ENCODE measurements at places on chromosomes 4 and X.
A peak's percentile ranks its signal among the peaks of the same experiment; 100 is the strongest.

- DNase-seq = no peak
Observed at GRCh38 chr4:188387179-188387791, 248.0 kb downstream of the TRIML1 start.

- no peak for DNase-seq
Observed at GRCh38 chr4:48275247-48275646, 5.6 kb upstream of the TEC start.

DNA sequence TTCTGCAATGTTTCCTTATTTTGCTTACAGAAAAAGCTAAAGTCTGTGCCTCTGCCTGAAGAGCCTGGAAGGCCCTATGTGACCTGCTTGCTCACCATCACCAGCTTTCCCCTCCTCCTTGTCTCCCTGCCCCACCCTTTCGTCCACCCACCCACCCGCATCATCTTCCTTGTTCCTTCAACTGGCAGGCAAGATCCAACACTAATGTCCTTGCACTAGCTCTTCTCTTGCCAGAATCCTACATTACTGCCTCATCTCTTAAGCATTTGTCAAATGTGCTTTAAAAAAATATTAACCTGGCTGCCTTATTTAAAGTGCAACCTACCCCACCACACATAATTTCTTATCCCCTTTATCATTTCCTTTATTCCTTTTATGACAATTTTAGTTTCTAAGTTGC is 165.1 kb upstream of the PPP3CA start:
- DNase-seq = no peak

DNA sequence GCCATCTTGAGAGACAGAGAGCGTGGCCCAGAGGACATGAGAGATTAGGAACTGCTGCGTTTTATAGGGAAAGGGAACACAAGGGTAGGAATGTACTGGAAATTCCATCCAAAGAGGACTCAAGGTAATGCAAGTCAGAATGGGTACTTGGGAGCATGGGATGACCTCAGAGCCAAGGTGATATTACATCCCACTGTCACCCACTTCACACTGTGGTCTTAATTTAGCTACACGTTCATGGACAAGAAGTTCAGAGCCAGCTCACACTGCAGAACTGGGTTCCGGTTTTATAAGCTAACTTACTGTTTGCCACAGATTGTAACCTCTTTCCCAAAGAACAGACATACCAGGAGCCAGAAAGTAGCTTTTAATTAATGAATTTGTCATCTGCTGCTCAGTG is 244.7 kb downstream of the CBR4 start:
- no peak for DNase-seq

- DNase-seq = no peak
Observed at GRCh38 chr4:174016251-174016650, 267.2 kb downstream of the FBXO8 start.

GRCh38 chr4:78296261-78296660 is 239.1 kb downstream of the FRAS1 start:
- no peak for DNase-seq

DNA sequence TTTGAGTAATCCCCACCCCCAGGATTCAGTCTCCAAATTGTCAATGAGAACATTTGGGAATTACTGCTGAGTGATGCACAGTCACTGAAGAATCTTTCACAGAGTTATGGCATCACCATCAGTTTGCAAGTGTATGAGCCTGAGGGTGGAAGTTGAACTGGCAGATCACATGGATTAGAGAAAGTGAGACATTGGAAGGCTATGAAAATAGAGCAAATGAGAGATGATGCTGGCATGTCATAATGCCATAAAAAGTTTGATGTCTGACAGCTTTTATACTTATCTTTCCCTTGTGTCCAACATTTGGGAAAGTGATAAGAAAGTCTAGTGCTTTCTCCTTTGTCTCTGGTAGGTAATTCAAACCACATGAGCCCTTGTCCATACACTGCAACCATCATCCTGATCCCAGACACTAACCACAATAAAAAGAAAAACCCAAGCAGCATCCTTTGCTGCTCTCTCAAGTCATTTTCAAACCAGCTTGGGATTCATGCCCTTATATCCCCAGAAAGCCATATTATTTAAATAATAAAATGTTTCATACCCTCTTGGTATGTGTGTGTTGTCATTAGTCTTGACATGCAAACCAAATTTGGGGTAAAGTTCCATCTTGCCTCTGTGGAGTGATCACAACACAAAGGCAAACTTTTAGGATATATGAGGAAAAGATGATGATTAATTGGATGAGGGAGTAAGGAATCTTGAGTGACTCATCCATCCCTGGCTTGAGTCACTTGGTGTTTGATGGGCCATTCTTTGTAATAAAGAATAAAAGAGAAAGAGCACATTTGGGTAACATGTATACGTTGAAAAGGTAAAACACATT is 438.9 kb downstream of the GRXCR1 start:
- DNase-seq = no peak

GRCh38 chr4:139241086-139241783 is 38.8 kb downstream of the MGARP start:
- no peak for DNase-seq

GRCh38 chr4:7731437-7731836 is 208.2 kb downstream of the AFAP1 start:
- DNase-seq = no peak

DNA sequence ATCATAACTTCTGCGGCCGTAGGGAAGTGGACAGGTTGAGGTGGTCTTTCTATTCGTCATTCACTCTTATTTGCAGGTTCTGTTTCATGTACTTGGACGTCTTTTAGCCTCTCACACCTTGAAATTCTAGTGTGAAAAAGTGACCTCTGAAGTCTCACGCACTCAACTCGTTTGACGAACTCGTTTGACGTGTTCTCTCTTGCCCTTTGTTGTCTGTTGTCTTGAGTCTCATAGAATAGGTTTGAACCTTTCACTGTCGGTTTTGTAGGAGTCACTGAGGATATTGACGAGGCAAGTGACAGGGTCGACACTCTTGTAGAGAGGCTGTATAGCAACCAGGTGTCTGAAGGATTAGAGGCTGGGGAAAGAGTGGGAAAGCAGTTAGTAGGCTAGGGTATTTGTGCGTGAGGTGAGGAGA is 1.1 kb upstream of the PGRMC2 start:
- peak; percentile 23 for DNase-seq

GRCh38 chr4:7638984-7639789 is 204.5 kb upstream of the PSAPL1 start:
- DNase-seq = no peak

DNA sequence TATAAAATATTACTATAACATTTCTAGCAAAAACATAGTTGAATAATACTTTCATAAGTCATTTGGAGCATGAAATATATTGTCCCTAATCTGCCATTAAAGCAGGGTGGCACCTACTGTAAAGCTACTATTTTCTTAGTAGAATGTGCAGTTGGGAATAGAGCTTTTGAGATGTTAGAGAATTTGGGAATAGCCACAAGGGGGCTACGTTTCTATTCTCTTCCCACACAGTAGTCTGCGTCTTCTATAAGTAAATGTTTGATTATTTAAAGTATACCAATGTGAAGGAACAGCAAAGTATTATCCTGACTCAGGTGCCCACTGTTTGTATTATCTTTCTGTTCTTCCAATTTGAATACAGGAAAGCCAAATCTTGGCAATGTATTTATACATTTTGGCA is 323.2 kb upstream of the GIMD1 start:
- no peak for DNase-seq

- DNase-seq = no peak
Observed at GRCh38 chrX:16022580-16023200, 100.7 kb upstream of the GRPR start.

DNA sequence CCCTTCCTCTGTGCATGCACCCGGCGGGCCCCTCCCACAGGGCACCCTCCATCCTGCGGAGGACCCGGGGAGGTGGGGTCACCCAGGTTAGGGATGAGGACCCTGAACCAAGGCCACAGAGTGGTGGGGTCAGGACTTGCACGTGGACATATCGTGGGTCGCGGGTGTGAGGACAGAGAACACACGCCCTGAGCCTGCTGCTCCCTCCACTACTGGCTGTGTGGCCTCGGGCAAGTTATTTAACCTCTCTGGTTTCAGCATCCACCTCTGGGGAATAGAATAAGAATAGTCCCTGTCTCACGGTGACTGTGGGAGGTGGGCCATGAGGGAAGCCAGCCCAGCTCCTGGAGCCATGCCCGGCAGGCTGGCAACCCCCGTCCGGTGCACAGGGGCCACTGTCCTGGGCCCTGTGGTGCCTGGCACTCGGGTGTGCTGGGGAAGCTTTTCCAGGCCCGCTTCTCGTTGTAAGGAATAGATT is 5.1 kb downstream of the PSAPL1 start:
- no peak for DNase-seq

DNA sequence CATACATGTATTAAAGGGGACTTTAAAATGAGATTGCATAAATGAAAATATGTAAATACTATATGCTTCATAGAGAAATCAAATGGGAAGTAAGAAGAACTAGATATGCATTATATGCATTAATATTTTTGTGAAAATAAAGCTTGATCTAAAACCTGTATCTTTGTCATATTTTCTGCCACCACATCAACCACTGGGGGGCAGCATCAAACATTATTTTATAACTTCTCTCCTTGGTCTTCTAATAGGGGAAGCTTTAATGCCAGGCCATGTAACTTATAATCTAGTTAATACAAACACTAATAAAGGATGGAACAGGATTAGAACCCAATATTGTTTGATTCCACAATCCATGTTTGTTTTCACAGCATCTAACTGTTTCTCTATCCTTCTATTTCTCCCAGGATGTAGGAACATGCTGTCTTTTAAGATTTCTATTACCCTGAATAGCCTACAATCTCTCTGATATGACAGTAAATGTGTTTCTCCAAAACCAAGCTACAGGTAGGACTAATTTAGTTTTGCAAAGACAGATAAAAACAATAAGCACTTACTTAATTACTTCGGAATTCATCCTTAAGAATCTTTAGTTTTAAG is 10.0 kb downstream of the QRFPR start:
- peak; percentile 10 for DNase-seq

DNA sequence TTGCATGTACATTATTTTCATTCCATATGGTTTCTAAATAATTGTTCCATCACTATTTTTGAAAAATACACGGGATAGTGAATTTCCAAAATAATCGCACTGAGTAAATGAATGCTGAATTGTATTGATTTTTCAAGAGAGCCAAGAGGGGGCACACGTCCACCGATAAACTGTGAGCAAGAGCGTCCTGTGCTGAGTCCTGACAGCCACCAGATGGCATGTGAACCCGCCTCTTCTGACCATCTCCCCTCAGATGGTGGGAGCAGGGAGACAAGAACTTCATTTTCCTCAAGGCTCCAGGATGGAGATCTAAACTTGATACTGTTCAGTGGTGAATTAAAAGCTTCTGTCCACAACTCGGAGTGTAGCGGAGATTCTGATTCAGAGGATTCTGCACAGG is 30.6 kb upstream of the IL9R start:
- DNase-seq = peak; percentile 35
